ENCODE measurements at places on chromosomes 13 and 19. TPM values are rescaled to one million over a fixed set of nuclear protein-coding genes. Genes with fewer than 3 reads are reported as not detected.

DNA sequence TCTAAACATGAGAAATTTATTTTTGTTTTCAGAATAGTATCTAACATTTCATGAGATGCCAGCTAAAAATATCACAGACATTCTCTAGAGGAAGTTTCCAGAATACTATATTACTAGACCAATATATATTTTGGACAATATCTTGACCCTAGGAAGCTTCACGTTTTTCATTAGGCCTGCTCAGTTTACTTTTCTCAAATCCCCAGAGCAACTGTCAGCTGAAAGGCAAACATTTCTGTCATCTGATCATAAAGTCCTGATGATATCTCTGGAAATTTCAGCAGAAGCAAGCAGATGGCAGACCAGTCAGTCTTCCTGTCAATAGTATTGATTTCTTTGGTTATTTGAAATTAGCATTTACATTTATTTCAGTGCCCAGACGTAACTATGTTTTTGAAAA, 4.0 kb downstream of the POSTN start:
- H3K4me3 ChIP-seq, result no peak overlapping the region
- H3K27ac ChIP-seq, result no peak overlapping the region
- no peaks in the 10 kb centered on the region for H3K4me1 ChIP-seq
- DNase-seq, result no peak
- H3K27me3 ChIP-seq, result no peaks in the 10 kb centered on the region

- H3K27me3 ChIP-seq, result no peaks in the 10 kb centered on the region
- H3K4me3 ChIP-seq, result peak overlapping the region; percentile 46
- H3K4me1 ChIP-seq, result peaks cover 19% of the 10 kb centered on the region
- peak; percentile 86 for DNase-seq
- peak overlapping the region; percentile 81 for H3K27ac ChIP-seq
Measured at GRCh38 chr13:98853771-98854221, 101.3 kb upstream of the SLC15A1 start.

- peaks cover 44% of the 10 kb centered on the region for H3K36me3 ChIP-seq
- no peak overlapping the region for H3K4me3 ChIP-seq
- no peaks in the 10 kb centered on the region for H3K27me3 ChIP-seq
- peak overlapping the region; percentile 50 for H3K27ac ChIP-seq
- DNase-seq, result no peak
Measured at GRCh38 chr13:99062593-99062992, 84.7 kb upstream of the DOCK9 start.

DNA sequence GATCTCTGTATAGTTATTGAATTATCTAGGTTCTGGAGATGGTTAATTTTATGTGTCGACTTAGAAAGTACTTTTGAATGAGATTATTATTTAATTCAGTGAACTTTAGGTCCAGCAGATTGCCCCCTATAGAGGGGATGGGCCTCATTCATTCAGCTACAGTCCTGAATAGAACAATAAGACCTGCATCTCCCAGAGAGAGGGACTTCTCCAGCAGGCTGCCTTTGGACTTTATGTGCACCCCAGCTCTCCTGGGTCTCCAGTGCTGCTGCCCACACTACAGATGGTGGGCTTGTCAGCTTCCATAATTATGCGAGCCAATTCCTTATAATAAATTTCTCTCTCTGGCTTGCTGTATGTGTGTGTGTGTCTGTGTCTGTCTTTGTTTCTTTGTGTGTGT, 39.3 kb upstream of the KL start:
- DNase-seq, result no peak
- no peaks in the 10 kb centered on the region for H3K27me3 ChIP-seq
- H3K36me3 ChIP-seq, result no peaks in the 10 kb centered on the region
- H3K27ac ChIP-seq, result no peak overlapping the region

GRCh38 chr19:34474233-34474989, 7.1 kb upstream of the WTIP start:
- peaks cover 36% of the 10 kb centered on the region for H3K36me3 ChIP-seq
- no peak for DNase-seq
- no peak overlapping the region for H3K4me3 ChIP-seq
- H3K27ac ChIP-seq, result no peak overlapping the region

DNA sequence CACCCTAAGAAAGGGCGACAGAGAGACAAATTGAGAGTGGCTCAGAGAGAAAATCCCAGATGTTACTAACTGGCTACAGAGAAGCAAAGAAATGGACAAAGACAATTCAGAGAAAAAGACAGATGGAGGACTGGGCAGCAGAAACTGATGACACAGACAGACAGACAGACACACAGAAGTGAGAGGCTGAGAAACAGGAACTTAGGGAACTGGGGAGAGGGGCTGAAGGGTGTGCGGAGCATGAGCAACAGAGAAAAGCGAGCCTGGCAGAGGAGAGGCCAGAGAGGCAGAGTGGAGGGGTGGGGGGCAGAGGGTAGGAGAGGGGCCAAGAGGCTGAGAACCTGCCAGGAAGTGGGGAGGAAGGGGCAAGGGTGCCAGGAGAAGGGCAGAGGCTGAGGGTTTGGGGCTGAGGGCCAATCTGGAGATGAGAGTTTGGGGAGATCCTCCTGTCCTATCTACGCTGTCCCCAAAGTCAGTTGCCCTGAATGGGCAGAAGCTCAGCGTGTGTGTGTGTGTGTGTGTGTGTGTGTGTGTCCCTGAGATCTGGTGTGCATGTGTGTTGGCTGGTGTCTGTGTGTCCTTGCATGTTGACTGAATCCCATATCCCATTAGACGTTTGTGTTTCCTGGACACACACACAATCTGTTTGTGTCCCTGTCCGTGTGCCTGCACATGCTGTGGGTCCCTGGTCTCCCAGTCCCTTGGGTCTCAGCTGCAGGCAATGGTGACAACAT, 5.6 kb upstream of the ERFL start:
- H3K4me3 ChIP-seq, result no peak overlapping the region
- peaks cover 47% of the 10 kb centered on the region for H3K4me1 ChIP-seq
- peaks cover 22% of the 10 kb centered on the region for H3K27me3 ChIP-seq

- H3K27ac ChIP-seq, result no peak overlapping the region
- no peaks in the 10 kb centered on the region for H3K36me3 ChIP-seq
- no peaks in the 10 kb centered on the region for H3K4me1 ChIP-seq
- no peak for DNase-seq
- H3K4me3 ChIP-seq, result no peak overlapping the region
Measured at GRCh38 chr13:112984501-112984900, 15.5 kb downstream of the MCF2L start.

DNA sequence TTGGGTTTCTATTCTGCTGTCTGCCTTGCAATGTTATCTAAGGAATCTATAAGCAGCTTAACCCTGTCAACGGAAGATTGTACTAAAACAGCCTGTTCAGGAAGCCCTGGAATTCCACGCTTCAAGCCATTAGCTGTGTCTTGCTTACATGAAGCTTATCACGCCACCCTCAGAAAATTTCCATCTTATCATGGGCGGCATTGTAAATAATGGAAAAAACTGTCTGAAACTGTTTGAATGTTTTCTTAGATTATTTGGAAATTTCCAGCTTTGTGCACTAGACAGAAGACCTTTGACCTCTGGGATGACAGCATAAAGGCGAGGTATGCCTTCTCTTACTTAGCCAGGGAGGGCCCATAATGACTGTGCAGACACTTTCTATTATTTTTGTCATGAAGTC, 319.7 kb downstream of the KCNRG start:
- peaks cover 15% of the 10 kb centered on the region for H3K27me3 ChIP-seq
- H3K27ac ChIP-seq, result no peak overlapping the region
- peaks cover 3% of the 10 kb centered on the region for H3K4me1 ChIP-seq
- H3K4me3 ChIP-seq, result no peak overlapping the region

- no peak for DNase-seq
- H3K4me3 ChIP-seq, result no peak overlapping the region
- H3K27me3 ChIP-seq, result no peaks in the 10 kb centered on the region
- H3K4me1 ChIP-seq, result no peaks in the 10 kb centered on the region
- H3K27ac ChIP-seq, result no peak overlapping the region
- no peaks in the 10 kb centered on the region for H3K36me3 ChIP-seq
Measured at GRCh38 chr19:28313633-28314032, 899.3 kb downstream of the UQCRFS1 start.

DNA sequence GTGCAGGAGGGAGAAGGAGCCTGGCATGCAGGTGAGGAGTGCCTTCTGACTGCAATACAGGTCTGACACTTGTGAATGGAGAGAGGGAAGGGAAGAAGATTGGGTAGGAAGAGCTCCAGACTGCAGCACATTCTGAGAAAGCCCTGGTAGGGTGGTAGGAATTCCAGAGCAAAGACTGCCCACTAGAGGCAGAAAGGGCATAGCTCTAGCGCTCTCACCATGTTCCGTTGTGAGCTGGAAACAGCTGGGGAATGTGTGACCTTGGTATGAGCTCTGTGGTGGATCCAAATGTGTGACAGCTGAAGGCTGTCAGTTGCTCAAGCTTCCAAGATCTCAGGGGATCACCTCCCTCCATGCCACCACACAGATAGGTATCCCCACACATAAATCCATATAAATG, 2.9 kb upstream of the MTUS2 start:
- no peaks in the 10 kb centered on the region for H3K4me1 ChIP-seq
- peaks cover 38% of the 10 kb centered on the region for H3K27me3 ChIP-seq
- no peak overlapping the region for H3K27ac ChIP-seq
- no peak overlapping the region for H3K4me3 ChIP-seq
- no peaks in the 10 kb centered on the region for H3K36me3 ChIP-seq
- DNase-seq, result no peak

DNA sequence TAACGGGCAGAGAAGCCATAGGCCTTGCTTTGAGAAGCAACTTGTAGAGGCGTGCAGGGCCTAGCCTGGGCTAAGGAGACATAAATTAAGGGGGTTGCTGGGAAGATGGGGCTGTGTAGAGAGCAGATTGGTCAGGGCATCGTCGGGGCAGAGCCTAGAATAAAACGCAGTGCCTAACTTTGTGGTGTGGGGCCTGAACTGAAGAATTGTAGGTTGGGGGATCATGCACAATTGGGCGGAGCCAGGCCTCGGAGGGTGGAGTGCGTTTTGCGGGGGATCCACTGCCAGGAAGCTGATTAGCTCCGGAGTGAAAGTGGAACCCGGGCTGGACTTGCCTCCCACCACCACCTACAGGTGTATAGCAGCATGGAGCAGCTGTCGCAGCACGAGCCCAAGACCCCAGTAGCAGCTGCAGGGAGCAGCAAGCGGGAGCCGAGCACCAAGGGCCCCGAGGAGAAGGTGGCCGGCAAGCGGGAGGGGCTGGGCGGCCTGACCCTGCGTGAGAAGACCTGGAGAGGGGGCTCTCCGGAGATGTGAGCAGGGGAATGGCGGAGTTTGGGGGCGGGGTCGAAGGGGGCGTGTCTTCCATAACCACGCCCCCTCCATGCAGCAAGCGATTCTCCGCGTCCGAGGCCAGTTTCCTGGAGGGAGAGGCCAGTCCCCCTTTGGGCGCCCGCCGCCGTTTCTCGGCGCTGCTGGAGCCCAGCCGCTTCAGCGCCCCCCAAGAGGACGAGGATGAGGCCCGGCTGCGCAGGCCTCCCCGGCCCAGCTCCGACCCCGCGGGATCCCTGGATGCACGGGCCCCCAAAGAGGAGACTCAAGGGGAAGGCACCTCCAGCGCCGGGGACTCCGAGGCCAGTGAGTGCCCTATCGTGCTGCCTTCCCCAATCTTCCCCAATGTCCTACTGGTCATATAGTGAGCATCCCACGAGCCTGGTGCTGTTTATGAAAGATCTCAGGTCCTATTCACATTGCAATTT, 13.8 kb downstream of the DNASE2 start:
- peak; percentile 93 for DNase-seq
- H3K4me3 ChIP-seq, result peak overlapping the region; percentile 77
- H3K27ac ChIP-seq, result peak overlapping the region; percentile 16
- peaks cover 8% of the 10 kb centered on the region for H3K4me1 ChIP-seq

DNA sequence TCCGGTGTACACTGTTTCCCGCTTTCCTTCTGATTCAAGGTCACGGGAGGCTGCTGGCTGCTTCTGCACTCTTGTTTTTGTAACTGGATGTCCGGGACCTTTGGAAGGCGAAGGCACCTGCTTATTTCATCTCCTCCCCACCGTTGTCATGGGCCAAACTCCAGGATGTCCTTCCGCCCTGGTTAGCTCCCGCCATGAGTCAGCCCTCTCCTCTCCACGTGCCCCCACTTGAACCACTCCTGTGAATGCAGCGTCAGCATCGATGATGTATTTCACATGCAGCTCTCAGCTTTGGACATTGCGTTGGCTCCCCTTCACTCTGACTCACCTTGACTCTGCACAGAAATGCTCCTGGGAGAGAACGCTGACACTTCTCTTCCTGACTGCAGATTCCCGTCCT, 5.5 kb upstream of the GALP start:
- DNase-seq, result no peak
- no peaks in the 10 kb centered on the region for H3K27me3 ChIP-seq
- no peak overlapping the region for H3K27ac ChIP-seq
- H3K4me1 ChIP-seq, result peaks cover 3% of the 10 kb centered on the region

- DNase-seq, result no peak
- no peaks in the 10 kb centered on the region for H3K4me1 ChIP-seq
- H3K4me3 ChIP-seq, result no peak overlapping the region
- no peak overlapping the region for H3K27ac ChIP-seq
Measured at GRCh38 chr13:33865945-33866344, 48.0 kb downstream of the RFC3 start.

GRCh38 chr13:101202590-101202989, 213.7 kb downstream of the NALCN start:
- DNase-seq, result no peak
- H3K27me3 ChIP-seq, result no peaks in the 10 kb centered on the region
- H3K4me1 ChIP-seq, result no peaks in the 10 kb centered on the region

- H3K27me3 ChIP-seq, result peaks cover 20% of the 10 kb centered on the region
- DNase-seq, result peak; percentile 86
- H3K27ac ChIP-seq, result no peak overlapping the region
- no peaks in the 10 kb centered on the region for H3K36me3 ChIP-seq
Measured at GRCh38 chr19:38952395-38953165, 21.8 kb downstream of the MRPS12 start.

DNA sequence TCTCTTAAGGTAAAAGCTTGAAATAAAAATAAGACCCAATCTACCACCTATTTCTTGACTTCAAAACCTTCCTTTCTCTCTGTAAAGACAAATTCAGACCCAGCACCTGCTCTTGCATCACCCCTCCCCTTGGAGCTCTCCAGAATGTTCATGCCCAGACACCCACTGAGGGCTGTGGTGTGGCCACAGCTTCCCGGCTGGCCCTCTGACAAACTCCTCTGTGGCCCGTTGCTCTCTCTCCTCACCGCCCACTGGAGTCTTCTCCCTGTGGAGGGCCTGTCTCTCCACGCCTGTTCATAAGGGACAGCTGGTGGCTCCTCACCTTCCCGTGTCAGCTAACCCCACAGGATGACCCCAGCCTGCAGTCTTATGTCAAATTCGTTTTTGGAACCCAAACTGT, 49.1 kb downstream of the TSSK6 start:
- DNase-seq, result no peak
- H3K4me3 ChIP-seq, result no peak overlapping the region
- peaks cover 64% of the 10 kb centered on the region for H3K36me3 ChIP-seq
- no peak overlapping the region for H3K27ac ChIP-seq
- peaks cover 24% of the 10 kb centered on the region for H3K4me1 ChIP-seq
- H3K27me3 ChIP-seq, result no peaks in the 10 kb centered on the region

GRCh38 chr19:34837262-34837661, 64.2 kb upstream of the ZNF599 start:
- H3K36me3 ChIP-seq, result no peaks in the 10 kb centered on the region
- H3K4me1 ChIP-seq, result peaks cover 4% of the 10 kb centered on the region
- no peak overlapping the region for H3K4me3 ChIP-seq
- no peak overlapping the region for H3K27ac ChIP-seq

- H3K27ac ChIP-seq, result no peak overlapping the region
- no peaks in the 10 kb centered on the region for H3K36me3 ChIP-seq
- DNase-seq, result no peak
- H3K27me3 ChIP-seq, result peaks cover 28% of the 10 kb centered on the region
- H3K4me3 ChIP-seq, result no peak overlapping the region
Measured at GRCh38 chr19:30376272-30376671, 4.1 kb downstream of the ZNF536 start.

The ZNF99 gene
- total RNA-seq, result not detected

The KLF2 gene
- 2.2 TPM for total RNA-seq

The PPFIA3 gene
- 4.5 TPM for total RNA-seq

The PROZ gene
- not detected for total RNA-seq

The COMP gene
- total RNA-seq, result not detected

The NPAS1 gene
- total RNA-seq, result 0.21 TPM

The POLD1 gene
- 188 TPM for total RNA-seq

The ETHE1 gene
- 59.3 TPM for total RNA-seq

The FCGBP gene
- total RNA-seq, result 4.7 TPM

The ATP12A gene
- 0.23 TPM for total RNA-seq

The MEX3D gene
- total RNA-seq, result 16.1 TPM

All from activated CD4-positive, alpha-beta T cell treated with anti-CD3 and anti-CD28 coated beads, Interleukin-2, amount 10 ng/mL, durations not matched to agents 24 days and 14 days (primary cell).